Activated T-helper 2 cell treated with anti-CD3 and anti-CD28 coated beads, Interferon-gamma antibody, Interleukin-2, Interleukin-4, amounts not matched to agents 10 μg/mL and 5 μg/mL and 100 μg/mL, durations not matched to agents 14 hours and 24 hours and 36 hours (primary cell): ENCODE measurements at places on chromosomes 2 and 18. TPM values are rescaled to one million over a fixed set of nuclear protein-coding genes. Genes with fewer than 3 reads are reported as not detected.

POMC gene
- total RNA-seq: 5.8 and 6.7 TPM in 2 replicates

RNU2-63P gene
- 19.7 and 21.6 TPM in 2 replicates for total RNA-seq

DNA sequence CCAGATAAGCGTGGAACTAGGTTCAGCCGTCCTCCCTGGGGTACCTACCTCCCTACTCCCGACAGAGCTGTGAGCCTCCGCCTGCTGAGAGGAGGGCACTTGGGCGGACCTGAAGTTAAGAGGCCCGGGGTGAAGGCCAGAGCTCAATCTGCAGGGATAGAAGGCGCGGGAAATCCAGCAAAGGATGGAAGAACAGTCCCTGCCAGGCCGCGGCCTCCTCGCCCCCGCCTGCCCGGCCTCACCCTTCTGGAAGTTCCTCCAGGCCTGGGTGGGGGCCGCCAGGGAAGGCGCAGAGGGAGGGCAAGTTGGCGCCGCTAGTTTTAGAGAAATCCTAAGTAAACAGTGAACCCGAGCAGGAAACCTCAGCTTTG, 13.0 kb downstream of the EN1 start:
- peaks cover 82% of the 10 kb centered on the region for H3K27me3 ChIP-seq
- no peak overlapping the region for H3K4me3 ChIP-seq
- no peaks in the 10 kb centered on the region for H3K4me1 ChIP-seq
- H3K27ac ChIP-seq: no peak overlapping the region
- H3K36me3 ChIP-seq: no peaks in the 10 kb centered on the region
- DNase-seq: no peak

- no peak overlapping the region for H3K27ac ChIP-seq
- no peaks in the 10 kb centered on the region for H3K27me3 ChIP-seq
- no peak overlapping the region for H3K4me3 ChIP-seq
- no peak for DNase-seq
Measured at GRCh38 chr2:238331916-238332315, 11.6 kb downstream of the TRAF3IP1 start.

GRCh38 chr2:170550501-170550900, 164.6 kb upstream of the SP5 start:
- H3K4me3 ChIP-seq: no peak overlapping the region
- H3K27me3 ChIP-seq: peaks cover 3% of the 10 kb centered on the region
- H3K27ac ChIP-seq: no peak overlapping the region
- no peak for DNase-seq
- peaks cover 34% of the 10 kb centered on the region for H3K36me3 ChIP-seq

DNA sequence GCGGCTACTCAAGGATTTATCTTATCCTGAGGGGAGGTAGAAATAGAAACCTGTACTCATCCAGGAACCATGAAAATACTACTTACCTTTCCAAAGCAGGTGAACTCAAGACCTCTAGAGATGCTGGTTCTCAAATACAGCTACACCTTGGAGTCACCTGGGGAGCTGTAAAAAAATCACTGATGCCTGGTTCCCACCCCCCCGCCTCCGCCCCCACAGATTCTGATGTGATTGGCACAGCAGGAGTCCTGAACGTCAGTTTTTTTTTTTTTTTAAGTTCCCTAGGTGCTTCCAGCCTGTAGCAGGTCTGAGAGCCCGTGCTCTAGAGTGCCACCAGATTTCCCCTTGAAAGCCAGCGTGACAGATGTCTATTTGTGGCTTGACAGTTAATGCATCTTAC, 113.6 kb downstream of the MRO start:
- H3K27me3 ChIP-seq: no peaks in the 10 kb centered on the region
- H3K4me1 ChIP-seq: no peaks in the 10 kb centered on the region
- H3K27ac ChIP-seq: no peak overlapping the region
- H3K4me3 ChIP-seq: no peak overlapping the region

GRCh38 chr2:197037863-197038398, 111.4 kb upstream of the PGAP1 start:
- no peaks in the 10 kb centered on the region for H3K27me3 ChIP-seq
- H3K27ac ChIP-seq: peak overlapping the region; percentile 43
- peaks cover 5% of the 10 kb centered on the region for H3K4me1 ChIP-seq

DNA sequence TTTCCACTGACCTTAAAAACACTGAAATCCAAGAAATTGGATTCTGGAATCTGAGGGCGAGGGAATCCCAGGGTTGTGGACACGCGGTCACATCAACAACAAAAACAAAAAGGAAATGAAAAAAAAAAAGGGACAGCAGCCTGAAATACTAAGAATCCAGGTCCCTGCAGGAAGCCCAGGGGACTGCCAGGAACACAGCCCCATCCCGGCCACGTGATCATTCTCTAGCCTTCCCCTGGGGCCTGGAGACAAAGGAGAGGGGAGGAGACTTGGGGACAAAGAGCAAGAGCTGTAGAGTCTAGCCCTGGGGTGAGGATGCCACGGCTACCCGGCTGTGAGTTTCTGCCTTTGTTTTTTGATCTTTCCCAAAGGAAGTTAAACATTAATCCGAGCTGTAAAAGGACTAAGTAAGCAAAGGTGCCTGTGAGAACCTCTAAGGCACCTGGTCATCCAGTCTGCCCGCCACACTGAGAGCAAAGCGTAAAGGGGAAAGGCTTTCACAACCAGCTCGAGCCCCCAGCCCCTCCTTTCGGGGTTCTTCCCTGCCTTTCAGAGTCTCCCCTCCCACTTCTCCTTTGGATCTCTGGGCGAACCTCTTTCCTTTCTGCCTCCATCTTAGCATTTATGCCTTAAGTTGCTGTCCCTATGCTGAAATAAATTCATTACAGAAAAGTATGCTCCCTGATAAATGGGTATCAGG, 57.9 kb upstream of the MSH2 start:
- peaks cover 31% of the 10 kb centered on the region for H3K27me3 ChIP-seq
- no peaks in the 10 kb centered on the region for H3K36me3 ChIP-seq
- no peak overlapping the region for H3K4me3 ChIP-seq
- DNase-seq: no peak
- peaks cover 1% of the 10 kb centered on the region for H3K4me1 ChIP-seq

GRCh38 chr2:196970099-196970498, 43.6 kb upstream of the PGAP1 start:
- no peaks in the 10 kb centered on the region for H3K27me3 ChIP-seq
- H3K4me3 ChIP-seq: no peak overlapping the region
- H3K4me1 ChIP-seq: peaks cover 30% of the 10 kb centered on the region
- peak overlapping the region; percentile 26 for H3K27ac ChIP-seq

DNA sequence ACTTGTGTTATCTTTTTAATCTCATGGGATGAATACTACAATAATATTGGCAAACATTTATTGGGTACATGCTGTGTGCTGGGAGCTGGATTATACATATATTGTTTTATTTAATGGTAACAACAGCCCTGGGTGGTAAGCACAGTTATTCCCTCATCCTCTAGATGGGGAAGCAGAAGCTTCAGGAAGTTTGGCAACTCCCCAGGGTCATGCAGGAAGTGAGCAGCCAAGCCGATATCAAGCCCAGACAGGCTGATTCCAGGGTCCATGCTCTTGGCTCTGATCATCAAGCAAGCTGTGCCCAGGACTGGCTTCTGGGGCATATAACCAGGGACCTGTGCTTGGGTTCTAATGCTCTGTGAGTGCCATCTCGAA, 155.8 kb downstream of the ZNF516 start:
- DNase-seq: no peak
- no peak overlapping the region for H3K4me3 ChIP-seq
- no peaks in the 10 kb centered on the region for H3K4me1 ChIP-seq
- no peaks in the 10 kb centered on the region for H3K36me3 ChIP-seq
- no peak overlapping the region for H3K27ac ChIP-seq
- no peaks in the 10 kb centered on the region for H3K27me3 ChIP-seq

GRCh38 chr2:118089139-118089800, 999 bp downstream of the INSIG2 start:
- H3K27me3 ChIP-seq: peaks cover 6% of the 10 kb centered on the region
- peak overlapping the region; percentile 92 for H3K27ac ChIP-seq
- peaks cover 6% of the 10 kb centered on the region for H3K36me3 ChIP-seq

DNA sequence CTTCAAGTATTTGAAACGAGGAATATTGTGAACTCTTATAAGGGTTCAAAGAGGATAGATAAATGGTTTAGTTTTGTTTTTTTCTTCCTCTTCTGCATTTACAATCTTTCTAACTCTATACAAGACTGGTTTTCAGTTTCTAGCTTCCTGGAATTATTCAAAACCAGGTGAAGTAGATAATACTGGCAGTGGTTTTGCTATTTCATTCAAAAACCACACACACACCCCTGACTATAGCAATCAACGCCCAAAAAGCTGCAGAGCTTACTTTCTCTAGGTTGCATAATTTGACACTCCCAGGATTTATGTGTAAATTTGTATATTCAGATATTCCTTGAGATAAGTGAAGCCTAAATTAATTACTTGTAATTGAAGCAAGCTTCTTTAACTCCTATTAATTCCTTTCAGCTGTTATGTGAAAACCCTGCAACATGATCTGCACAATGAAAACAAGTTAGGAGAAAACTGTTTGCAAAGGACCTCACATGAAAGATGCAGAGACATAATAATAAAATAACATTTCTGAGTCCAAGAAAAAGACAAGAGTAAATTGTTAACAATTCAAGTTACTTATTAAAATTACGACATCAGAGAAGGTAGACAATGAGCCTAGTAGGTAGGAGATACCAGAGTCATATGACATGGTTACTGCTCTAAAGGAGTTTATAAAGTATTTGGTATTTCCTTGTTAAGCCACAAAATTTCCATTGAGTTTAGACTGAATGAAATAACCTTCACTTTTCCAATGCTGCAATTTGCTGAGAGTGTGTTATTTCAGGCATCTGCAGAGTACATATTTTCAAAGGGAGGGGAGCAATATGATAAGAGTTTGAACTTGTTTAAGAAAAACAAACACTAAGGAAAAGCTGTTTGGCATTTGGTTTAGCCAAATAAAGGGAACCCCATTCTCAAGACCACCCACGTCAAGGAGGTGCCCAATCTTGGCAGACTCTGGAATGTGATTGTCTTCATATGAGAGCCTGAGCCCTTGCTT, 1.6 kb upstream of the NFE2L2 start:
- peaks cover 23% of the 10 kb centered on the region for H3K36me3 ChIP-seq
- peaks cover 55% of the 10 kb centered on the region for H3K4me1 ChIP-seq
- no peak for DNase-seq

GRCh38 chr2:222916229-222917197, 55.7 kb downstream of the ACSL3 start:
- H3K27me3 ChIP-seq: no peaks in the 10 kb centered on the region
- no peak overlapping the region for H3K4me3 ChIP-seq
- DNase-seq: no peak
- H3K27ac ChIP-seq: no peak overlapping the region
- peaks cover 21% of the 10 kb centered on the region for H3K4me1 ChIP-seq

DNA sequence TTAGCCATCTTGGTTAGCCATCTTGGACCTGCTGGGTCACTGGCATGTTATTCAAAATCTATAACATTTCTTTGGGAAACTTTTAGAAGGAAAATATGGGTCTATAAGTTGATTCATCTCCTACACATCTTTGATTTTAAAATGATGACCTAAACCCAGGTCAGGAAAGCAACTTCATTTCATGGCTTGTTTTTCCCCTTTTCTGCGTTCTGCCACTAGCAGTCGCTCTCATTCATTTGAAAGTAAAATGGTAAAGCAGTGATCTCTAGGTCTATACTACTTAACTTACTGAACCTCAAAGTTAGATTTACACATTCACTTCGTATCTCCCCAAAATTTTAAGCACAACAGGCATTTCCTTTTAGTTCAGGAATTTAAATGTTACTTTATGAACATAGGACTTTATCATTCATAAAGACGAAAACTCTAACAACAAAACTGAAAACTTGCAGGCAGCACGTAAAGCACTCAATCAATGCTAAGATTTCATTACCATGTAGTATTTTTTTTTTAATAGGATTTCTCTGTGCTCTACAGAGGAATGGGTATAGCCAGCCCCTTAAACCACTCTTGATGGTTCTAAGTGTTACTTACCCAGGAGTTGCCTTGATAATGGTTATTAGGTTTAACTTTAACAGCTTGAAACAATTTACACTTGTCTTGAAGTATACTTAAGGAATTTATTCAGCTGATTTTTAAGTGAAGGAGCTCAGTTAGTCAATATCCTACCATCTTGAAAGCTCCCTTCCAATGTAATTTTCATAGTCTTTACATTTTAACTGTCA, 62.5 kb downstream of the GORASP2 start:
- H3K27ac ChIP-seq: no peak overlapping the region
- no peaks in the 10 kb centered on the region for H3K27me3 ChIP-seq
- no peak for DNase-seq

GRCh38 chr2:163407296-163407695, 328.5 kb downstream of the FIGN start:
- H3K4me3 ChIP-seq: no peak overlapping the region
- no peaks in the 10 kb centered on the region for H3K27me3 ChIP-seq
- no peaks in the 10 kb centered on the region for H3K4me1 ChIP-seq
- H3K27ac ChIP-seq: no peak overlapping the region
- DNase-seq: no peak

DNA sequence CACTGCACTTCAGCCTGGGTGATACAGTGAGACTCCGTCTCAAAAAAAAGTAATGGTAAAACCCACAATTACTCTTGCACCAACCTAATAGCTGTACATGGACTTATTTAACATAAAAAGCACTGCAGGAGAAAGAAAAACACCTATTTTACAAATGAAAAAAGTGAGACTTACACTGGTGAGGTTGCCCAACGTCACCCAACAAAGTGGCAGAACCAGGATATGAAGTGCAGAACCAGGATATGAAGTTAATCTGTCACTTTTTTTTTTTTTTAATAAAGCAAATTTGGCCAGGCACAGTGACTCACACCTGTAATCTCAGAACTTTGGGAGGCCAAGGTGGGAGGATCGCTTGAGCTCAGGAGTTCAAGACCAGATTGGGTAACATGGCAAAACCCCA, 13.5 kb upstream of the STK17B start:
- H3K27ac ChIP-seq: peak overlapping the region; percentile 96
- peaks cover 59% of the 10 kb centered on the region for H3K4me1 ChIP-seq
- H3K4me3 ChIP-seq: no peak overlapping the region
- no peak for DNase-seq

DNA sequence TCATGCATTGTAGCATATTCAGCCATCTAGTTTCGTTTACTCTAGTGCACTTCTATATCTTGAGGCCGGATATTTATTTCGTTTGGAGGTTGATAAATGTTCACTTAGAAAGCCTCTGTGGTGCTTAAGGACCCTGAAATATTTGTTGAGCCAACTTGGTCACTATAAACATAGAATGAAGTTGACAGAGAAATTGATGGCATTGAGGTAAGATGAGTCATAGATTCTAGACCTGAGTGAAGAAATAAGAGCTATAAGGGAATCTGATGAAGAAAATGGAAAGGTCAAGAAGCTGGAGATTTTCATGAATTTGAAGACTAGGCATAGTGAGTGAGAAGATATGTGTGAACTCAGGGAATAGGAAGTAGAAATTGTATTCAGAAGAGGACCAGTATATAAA, 35.9 kb downstream of the EPC2 start:
- H3K4me1 ChIP-seq: peaks cover 24% of the 10 kb centered on the region
- no peak overlapping the region for H3K4me3 ChIP-seq
- H3K36me3 ChIP-seq: peaks cover 18% of the 10 kb centered on the region
- DNase-seq: no peak
- H3K27ac ChIP-seq: no peak overlapping the region

DNA sequence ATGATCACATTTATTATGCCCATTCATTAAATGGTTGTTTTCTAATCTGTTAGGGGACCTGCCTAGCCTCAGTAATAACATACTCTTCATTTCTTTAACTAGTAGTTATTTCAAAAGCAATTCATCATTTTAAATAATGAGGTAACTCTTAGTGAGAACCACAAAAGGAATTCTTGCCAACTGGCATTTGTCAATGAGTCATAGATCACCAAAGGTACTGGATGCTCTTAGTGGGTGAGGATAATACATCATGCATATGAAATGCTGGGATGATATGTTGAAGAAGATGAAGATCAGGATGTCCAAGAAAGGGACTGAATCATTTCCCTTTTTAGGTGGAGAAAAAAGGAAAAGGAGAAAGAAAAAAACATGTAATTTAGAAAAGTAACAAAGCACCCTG, 826.2 kb upstream of the DDX18 start:
- no peak overlapping the region for H3K4me3 ChIP-seq
- no peaks in the 10 kb centered on the region for H3K4me1 ChIP-seq
- DNase-seq: no peak
- H3K36me3 ChIP-seq: no peaks in the 10 kb centered on the region
- no peaks in the 10 kb centered on the region for H3K27me3 ChIP-seq
